GM19239 (cell line): ENCODE measurements at places on chromosomes 2 and 18.
A peak's percentile ranks its signal among the peaks of the same experiment; 100 is the strongest.

DNA sequence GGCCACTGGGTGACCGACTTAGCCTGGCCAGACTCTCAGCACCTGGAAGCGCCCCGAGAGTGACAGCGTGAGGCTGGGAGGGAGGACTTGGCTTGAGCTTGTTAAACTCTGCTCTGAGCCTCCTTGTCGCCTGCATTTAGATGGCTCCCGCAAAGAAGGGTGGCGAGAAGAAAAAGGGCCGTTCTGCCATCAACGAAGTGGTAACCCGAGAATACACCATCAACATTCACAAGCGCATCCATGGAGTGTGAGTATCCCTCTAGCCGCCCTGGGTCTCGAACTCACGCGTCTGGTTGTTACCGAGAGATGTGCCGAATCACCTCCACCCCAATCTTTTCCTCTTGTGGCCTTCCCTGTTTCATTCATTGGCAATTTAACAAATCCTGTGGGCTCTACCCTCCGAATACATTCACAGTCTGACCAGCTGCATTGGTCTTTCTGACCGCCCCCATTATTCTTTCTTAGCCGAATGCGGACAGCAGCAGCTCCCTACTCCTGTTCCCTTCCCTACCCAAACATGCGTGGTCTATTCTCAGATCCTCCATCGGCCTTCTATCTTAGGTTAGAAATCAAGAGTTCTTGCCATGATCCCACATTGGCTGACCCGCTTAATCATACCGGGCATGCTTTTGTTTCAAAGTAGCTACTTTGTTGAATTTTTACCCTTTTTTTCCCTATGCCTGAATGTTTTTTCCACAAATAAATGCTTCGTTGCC lies 631 bp downstream of the RPL31 start:
- DNase-seq = no peak

DNA sequence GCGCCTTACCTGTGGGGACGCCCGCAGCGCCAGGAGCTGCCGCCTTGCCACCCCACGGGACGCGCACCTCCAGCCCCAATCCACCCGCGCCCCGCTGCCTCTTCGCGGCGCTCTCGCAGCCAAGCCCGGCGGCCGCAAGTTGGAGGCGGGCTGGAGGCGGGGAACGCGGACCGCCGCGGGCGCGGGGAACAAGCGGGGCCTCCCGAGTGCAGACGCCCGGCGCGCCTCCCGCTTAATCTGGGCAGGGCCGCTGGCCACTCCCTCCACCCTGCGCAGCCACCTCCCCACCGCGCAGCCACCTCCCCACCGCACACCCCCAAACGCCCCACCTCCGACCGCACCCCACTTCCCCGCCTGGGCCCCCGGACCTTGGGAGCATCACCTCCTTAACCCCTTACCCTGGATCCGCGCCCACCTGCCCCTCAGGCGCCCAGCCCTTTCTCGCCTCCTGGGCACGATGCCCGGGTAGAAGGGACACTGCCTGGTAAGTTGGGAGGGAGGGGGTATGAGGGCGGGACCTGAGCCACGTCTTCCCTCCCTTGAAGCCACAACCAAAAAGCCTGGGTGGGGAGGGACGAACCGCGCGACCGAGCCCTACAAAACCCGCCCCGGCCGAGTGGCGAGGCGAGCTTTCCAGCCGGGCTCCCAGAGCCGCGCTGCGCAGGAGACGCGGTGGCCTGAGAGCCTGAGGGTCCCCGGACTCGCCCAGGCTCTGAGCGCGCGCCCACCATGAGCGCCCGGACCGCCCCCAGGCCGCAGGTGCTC lies at the start of the genes COL4A3 and COL4A4:
COL4A3 (plus strand) TSS at position 627 of the 765 bp plus-strand sequence; CDS start at position 730, 103 bp downstream.
COL4A4 (minus strand) TSS at position 208 of the 765 bp plus-strand sequence. CDS start 16,722 bp downstream, outside the sequence.
- peak; percentile 20 for DNase-seq

DNA sequence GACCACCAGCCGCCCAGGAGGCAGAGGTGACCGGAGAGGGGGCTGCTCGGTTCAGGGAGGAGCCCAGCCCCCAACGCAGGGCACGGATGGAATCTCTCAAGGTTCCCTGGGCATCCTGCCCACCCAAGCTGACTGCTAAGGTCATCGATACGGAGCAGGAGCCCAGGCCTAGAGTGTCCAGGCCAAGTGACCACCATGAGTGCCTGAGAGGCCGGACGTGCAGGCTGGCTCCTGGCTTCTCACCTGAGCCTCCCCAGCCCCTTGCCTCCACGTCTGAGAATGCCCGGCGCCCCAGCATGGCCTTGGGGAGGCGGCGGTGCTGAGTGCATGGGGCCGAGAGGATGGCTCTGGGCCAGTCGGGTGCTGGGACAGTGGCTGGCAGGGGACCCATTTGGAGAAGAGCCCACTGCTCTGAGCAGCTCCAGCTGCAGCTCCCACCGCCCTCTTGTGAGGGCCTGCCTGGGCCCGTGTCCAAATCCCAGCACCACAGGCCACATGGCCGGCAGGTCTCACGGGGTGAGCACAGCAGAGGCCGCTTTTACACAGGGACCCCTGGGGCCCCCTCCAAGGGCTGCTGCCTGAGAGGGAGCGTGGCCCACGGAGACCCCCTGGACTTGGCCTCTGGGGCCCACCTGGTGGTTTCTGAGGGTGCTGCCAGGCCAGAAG lies 102.8 kb upstream of the CTDP1 start:
- DNase-seq = no peak

DNA sequence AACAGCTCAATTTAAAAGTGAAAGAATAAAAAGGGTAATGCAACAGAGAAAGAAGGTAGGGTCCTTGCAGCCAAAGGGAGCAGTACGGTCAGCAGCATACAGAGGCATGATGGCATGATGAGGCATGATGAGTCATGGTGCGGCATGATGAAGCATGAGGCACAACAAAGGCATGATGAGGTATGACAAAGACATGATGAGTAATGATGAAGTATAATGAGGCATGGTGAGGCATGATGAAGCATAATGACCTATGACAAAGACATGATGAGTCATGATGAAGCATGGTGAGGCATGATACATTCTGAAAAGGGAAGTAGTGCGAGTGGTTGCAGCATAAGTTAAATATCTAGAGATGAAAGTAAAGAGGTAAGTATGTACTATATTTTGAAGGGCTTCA lies 673.2 kb downstream of the TMEM182 start:
- no peak for DNase-seq

GRCh38 chr18:8816220-8816619 lies 110.9 kb downstream of the MTCL1 start:
- DNase-seq = no peak

DNA sequence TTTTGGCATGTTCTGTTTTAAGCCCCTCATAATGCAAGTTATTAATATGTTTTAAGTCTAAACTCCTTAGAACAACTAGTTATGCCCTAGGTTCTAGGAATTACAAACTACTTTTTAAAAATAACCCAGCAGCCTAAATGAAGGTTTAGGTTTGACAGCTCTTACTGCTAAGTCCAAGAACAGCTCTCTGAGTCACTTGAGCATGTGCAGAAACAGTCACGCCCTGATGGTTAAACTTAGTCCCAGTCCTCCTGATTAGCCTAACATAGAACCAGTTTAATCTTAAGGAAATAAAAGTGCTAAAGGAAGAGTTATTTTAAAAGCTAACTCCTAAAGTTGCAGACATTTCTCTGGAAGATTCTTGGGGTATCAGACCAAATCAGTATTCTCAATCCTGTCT lies 72.5 kb downstream of the RMDN2 start:
- DNase-seq = no peak

DNA sequence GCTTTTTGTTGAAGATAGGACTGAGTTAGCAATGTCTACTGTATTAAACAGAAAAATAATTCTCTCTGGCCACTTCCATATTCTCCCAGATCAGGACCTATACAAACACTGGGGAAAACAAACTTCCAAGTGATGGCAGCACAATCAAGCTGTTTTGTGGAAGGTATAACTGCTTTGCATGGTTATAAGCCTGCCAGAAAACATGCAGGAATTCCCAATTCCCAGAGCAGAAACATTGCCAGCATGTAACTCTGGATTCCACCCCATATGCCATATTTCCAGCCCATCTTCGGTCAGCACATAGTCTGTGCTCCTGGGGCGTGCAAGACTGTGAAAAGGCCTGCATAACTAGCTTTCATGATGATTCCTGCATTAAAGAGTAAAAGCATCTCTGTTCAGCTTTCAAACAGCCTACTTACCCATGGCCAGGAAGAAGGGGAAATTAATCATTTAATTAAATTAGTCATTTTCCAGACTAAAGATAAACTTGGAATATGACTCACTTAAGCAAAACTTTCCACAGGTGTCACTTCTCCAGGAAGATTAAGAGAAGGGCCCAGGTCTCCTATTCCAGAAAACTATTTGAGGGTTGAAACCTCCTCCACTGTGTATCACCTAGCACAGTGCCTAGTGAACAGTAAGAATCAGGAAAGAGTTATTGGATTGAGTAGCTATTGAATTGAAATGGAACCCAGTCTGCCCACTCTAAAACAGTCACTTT lies 280.5 kb downstream of the NRXN1 start:
- no peak for DNase-seq

DNA sequence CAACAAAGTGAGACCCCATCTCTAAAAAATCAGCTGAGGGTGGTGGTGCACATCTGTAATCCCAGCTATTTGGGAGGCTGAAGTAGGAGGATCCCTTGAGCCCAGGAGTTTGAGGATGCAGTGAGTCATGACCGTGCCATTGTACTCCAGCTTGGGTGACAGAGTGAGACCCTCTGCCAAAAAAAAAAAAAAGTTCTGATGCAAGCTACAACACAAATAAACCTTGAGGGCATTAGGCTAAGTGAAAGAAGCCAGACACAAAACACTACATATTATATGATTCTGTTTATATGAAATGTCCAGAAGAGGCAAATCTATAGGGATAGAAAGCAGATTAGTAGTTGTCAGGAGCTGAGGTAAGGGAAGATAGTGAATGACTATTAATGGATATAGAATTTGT lies 13.0 kb downstream of the YWHAQ start:
- no peak for DNase-seq

DNA sequence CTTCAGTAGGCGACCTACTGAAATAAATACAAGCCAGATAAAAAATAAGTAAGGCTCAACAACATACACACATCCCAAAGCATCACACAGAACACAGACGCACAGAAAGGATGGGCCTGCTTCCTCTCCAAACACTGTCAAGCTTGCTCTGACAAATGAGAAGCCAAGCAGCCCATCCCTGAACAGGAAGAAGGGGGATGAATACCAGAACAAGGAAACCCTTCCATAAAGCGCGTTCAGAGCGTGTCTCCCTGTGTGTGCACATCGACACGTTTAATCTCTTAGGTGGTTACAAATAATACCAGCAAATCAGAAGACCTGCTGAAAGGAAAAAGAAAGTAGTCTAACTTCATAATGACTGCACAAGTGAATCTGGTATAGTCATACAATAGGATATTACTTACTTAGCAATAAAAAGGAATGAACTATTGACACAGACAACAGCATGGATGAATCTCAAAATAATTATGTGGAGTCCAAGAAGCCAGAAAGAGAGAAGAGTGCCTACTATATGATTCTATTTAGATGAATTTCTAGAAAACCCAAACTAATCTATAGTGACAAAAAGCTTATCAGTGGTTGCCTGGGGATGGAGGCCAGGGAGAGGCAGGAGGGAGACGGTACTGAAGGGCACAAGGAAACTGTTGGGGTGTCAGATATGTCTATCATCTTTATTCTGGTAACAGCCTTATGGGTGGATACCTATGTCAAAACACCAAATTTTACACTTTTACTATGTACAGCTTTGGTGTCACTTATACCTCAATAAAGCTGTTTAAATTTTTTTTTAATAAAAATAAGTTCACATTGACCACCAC lies 26.8 kb downstream of the MBOAT2 start:
- DNase-seq = no peak

GRCh38 chr2:204947405-204947804 lies 402.1 kb downstream of the PARD3B start:
- DNase-seq = no peak

GRCh38 chr2:33395655-33396249 lies 80.7 kb upstream of the RASGRP3 start:
- no peak for DNase-seq

- DNase-seq = no peak
Measured at GRCh38 chr18:58452454-58453166, 176.3 kb downstream of the ALPK2 start.

- no peak for DNase-seq
Measured at GRCh38 chr2:141906678-141907077, 224.1 kb downstream of the LRP1B start.

- no peak for DNase-seq
Measured at GRCh38 chr2:24972315-24972961, 683 bp upstream of the DNAJC27 start.

DNA sequence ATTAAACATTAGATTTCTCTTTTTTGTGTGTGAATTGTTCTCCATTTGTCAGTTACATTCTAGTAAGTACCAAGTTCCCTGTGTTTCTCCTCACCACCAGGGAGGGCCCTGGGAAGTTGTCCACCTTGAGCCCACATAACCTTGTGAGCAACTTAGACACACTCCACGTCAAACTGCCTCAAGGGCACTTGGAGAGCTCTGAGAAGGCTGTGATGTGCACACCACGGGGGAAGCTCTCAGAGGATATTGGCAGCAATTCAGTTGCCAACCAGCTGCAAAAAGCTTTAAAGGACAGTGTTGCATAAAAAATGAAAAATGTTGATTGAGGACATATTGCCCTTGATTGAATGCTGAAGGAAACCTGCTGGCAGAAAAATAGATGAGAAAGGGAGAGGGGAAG lies 743.6 kb downstream of the RNF144A start:
- no peak for DNase-seq

DNA sequence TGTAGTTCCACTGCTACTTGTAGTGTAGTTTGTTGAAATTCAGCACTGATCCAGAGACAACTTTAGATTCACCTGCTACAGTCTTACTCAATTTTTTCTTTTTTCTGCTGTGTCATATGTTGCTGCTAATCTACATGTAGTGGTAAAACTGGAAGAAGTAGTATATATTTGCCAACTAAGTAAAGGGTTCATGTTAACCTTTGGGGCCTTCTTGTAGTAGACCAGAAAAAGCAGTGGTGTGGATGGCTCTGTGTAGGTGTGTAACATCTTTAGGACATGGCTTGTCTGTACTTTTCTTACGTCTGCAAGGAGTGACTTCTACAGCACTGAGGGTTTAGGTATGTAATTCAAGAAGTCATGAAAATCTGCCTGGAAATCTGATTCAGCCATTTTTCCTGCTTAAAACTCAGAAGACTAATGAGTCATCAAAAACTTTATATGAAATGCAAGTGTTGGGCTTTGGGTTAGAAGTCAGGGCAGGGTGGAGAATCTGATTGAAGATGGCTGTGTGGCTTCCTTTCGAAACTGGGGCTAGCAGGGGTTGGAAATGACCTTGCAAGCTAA lies 8.4 kb downstream of the PTPRM start:
- no peak for DNase-seq

DNA sequence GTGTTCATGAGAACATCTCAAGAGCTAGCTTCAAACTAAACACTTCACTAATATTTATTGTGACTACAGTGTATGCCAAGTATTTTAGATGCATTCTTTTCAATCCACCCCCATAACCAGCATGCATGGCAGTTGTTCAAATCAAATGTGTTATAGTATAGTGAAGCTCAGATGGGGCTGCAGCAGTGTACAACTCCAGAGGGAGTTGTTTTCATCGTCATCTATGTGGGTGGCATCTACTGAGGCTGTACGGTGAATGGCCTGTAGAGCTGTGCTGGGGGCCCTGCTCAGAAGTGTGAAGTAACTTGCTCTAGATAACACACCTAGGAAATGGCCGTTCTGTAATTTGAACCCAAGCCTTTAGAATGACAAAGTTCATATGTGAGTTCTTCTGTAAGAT lies 71.8 kb upstream of the LRATD1 start:
- no peak for DNase-seq

- DNase-seq = no peak
Measured at GRCh38 chr2:214410918-214411554, at the start of gene VWC2L. Gene VWC2L (plus strand): TSS chr2:214411054. CDS start chr2:214414194, 3,140 bp downstream.
